T-cell (primary cell): ENCODE measurements at places on chromosomes 11 and 22. TPM values are rescaled to one million over a fixed set of nuclear protein-coding genes. Genes with fewer than 3 reads are reported as not detected.

DNA sequence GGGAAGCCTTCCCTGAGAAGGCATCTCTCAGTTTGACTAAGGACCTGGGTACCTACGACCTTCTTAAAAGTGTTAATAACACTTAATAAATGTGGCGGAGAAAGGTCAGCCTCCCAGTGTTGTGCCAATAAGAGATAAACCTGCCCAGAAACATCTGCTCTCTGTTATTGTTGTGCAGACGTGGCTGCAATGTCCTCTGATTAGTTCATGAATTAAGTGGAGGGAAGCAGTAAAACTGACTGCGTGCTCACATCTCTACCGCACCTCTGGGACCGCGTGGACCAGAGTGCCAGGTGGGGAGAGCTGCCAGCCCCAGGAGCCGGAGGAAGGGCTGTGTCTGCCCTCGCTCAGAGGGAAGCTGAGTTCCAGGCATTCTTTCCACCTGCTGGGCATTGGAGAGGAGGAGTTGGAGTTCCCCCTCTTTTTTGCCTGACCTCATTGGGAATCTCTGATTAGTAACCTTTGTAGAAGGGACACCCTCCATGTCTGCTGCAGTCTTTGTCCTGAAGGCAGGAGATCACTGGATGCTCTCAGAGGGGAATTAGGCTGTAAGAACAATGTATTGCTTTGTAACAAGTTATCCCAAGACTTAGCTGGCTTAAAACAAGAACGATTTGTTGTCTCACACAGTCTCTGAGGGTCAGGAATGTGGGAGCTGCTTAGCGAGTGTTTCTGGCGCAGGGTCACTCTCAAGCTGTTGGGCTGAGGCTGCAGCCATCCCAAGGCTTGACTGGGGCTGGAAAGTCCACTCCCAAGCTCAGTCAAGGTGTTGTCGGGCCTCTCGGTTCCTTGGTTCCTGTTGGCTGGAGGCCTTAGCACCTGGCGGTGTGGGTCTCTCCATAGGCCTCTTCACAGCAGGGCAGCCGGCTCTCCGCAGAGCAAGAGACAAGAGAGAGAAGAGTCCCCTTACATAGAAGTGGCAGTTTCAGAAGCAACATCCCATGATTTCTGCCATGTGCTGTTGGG, 247.6 kb upstream of the TBCEL start:
- H3K27ac ChIP-seq: no peak overlapping the region
- H3K36me3 ChIP-seq: no peaks in the 10 kb centered on the region
- no peak for DNase-seq
- H3K4me3 ChIP-seq: no peak overlapping the region
- H3K27me3 ChIP-seq: peaks cover 14% of the 10 kb centered on the region

The OR5B12 gene
- total RNA-seq: not detected

The GLB1L2 gene
- 1.4 TPM for total RNA-seq

GRCh38 chr22:27851974-27852746, 50.6 kb upstream of the MN1 start:
- H3K36me3 ChIP-seq: no peaks in the 10 kb centered on the region
- no peak overlapping the region for H3K27ac ChIP-seq
- no peaks in the 10 kb centered on the region for H3K27me3 ChIP-seq
- no peak overlapping the region for H3K4me3 ChIP-seq

GRCh38 chr11:126510621-126511370, 155.3 kb downstream of the ST3GAL4 start:
- DNase-seq: no peak
- no peaks in the 10 kb centered on the region for H3K36me3 ChIP-seq
- H3K27ac ChIP-seq: no peak overlapping the region
- H3K4me3 ChIP-seq: no peak overlapping the region
- peaks cover 2% of the 10 kb centered on the region for H3K27me3 ChIP-seq

GRCh38 chr22:30821863-30822215, 127.2 kb downstream of the OSBP2 start:
- H3K4me1 ChIP-seq: peaks cover 12% of the 10 kb centered on the region
- H3K27me3 ChIP-seq: peaks cover 4% of the 10 kb centered on the region
- H3K27ac ChIP-seq: no peak overlapping the region
- H3K4me3 ChIP-seq: no peak overlapping the region
- DNase-seq: no peak

GRCh38 chr22:29095459-29095858, 22.6 kb downstream of the KREMEN1 start:
- no peaks in the 10 kb centered on the region for H3K27me3 ChIP-seq
- DNase-seq: no peak
- H3K27ac ChIP-seq: no peak overlapping the region
- no peak overlapping the region for H3K4me3 ChIP-seq
- H3K4me1 ChIP-seq: no peaks in the 10 kb centered on the region
- H3K36me3 ChIP-seq: no peaks in the 10 kb centered on the region

- no peaks in the 10 kb centered on the region for H3K36me3 ChIP-seq
- H3K4me3 ChIP-seq: no peak overlapping the region
- DNase-seq: no peak
- H3K4me1 ChIP-seq: no peaks in the 10 kb centered on the region
- no peak overlapping the region for H3K27ac ChIP-seq
- H3K27me3 ChIP-seq: no peaks in the 10 kb centered on the region
Measured at GRCh38 chr11:62055970-62056369, 67.8 kb upstream of the INCENP start.

GRCh38 chr11:67505605-67506396, 638 bp upstream of the PITPNM1 start:
- H3K36me3 ChIP-seq: peaks cover 4% of the 10 kb centered on the region
- H3K4me1 ChIP-seq: peaks cover 62% of the 10 kb centered on the region
- H3K27me3 ChIP-seq: no peaks in the 10 kb centered on the region
- H3K27ac ChIP-seq: peak overlapping the region; percentile 92
- H3K4me3 ChIP-seq: peak overlapping the region; percentile 56

DNA sequence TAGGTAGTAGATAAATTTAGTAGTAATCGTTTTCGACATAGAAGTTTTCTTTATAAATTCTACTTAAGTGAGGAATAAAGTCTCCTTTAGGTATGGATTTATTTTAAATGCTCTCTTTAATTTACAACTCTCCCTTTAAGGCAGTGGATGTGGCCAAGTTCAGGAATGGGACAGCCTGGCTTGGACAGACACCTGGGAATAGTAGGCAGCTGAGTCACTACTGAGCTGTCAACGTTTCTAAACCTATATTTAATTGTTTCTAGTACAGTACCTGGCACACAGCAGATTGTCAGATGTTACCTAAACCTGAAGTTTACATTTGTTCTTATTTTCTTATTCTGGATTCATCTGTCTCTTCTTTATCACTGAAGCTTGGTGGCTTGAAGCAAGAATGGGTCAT, 85.1 kb downstream of the DEPDC5 start:
- no peak overlapping the region for H3K4me3 ChIP-seq
- no peak for DNase-seq
- peaks cover 62% of the 10 kb centered on the region for H3K36me3 ChIP-seq
- no peaks in the 10 kb centered on the region for H3K4me1 ChIP-seq
- no peak overlapping the region for H3K27ac ChIP-seq
- no peaks in the 10 kb centered on the region for H3K27me3 ChIP-seq

The OR8D4 gene
- total RNA-seq: not detected

DNA sequence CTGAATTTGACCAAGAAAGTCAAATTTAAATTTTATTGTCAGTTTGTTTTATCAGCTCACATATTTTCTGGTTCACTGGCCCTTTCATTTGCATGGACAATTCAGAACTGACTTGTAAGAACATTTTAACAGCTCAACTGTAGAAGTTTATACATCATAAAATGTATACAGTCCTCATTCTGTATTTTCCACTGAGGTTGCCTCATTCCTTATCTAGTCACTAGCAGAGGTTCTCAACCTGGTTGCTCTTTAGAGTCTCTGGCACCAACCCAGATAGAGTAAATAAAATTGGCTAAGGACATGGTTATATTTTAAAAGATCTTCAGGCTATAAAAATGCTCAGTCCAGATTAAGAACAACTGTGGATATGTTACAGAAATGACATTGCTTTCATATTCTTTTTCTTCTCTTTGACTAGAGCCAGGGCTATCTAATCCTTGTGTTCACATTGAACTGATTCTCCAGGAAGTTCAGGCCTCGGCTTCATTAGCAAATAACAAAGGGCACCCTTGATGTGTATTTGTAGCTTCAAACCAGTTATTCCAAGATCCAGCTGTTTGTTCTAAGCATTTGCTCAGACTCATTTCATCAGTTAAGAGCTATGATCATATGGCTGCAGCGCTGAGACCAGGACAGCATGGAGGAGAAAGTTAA, 782.5 kb downstream of the ETS1 start:
- DNase-seq: no peak
- no peaks in the 10 kb centered on the region for H3K36me3 ChIP-seq
- H3K4me1 ChIP-seq: no peaks in the 10 kb centered on the region
- H3K27ac ChIP-seq: no peak overlapping the region
- H3K27me3 ChIP-seq: peaks cover 10% of the 10 kb centered on the region

DNA sequence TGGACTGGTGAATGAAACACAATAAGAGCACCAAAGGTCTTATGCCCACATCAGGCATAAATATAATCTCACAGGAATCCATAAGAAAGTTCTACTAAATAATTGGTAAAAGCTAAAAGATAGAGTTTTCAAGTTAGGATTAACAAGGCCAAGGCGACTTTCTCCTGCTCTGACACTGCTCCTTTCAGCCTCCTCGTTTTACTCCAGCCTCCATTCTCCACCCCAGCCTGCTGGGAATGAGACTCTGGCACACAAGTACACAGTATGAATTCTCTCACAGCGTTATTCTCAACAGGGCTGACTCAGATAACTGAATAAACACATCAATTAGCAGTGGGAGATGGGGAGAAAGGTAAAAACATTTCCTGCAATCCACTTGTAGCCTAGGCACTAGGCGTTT, 94.9 kb downstream of the APOL5 start:
- H3K27me3 ChIP-seq: no peaks in the 10 kb centered on the region
- H3K27ac ChIP-seq: no peak overlapping the region
- no peak for DNase-seq
- no peaks in the 10 kb centered on the region for H3K36me3 ChIP-seq
- no peaks in the 10 kb centered on the region for H3K4me1 ChIP-seq

DNA sequence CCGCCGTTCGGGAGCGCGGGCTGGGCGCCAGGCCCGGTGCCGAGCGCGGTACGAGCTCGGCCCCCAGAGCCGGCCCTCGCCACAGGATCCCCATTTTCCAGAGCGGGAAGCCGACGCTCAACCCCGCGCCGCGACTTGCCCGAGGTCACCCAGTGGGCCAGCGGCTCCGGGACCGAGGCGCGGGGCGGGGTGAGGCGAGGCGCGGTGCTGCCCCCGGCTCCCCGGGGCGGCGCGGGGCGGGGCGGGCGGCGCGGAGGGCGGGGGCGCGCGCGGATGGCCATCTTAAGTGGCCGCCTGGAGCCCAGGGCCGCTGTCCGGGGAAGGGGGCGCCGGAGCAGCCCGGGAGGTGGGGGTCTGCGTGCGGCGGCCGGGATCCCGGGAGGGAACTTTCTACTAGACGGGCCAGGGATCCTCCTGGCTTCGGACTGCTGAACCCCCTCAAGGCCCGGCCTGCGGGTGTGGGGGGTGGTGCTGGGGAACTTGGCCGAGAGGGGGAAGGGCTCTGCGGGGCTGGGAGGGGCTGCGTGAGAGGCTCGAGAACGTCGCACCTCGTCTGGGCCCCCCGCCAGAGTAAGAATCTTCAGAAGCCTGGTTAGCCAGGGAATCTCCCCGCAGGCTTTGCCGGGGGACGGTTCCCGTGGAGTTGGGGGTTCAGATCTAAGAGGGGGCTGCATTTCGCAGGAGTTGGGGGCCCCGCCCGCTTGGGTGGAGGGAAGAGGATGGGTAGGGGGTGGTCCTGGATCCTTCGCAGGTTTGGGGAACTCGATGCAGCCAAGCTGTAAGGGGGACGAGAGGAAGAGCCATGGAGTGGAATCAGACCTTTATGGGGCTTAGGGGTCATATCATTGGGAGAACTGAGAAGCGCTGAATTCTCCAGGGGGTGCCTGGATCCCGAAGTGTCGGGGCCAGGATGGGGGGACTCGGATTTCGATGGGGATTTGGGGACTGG, 678 bp upstream of the INPPL1 start:
- DNase-seq: peak; percentile 42
- H3K36me3 ChIP-seq: peaks cover 10% of the 10 kb centered on the region
- H3K4me1 ChIP-seq: peaks cover 3% of the 10 kb centered on the region
- H3K27ac ChIP-seq: peak overlapping the region; percentile 78
- peaks cover 2% of the 10 kb centered on the region for H3K27me3 ChIP-seq

DNA sequence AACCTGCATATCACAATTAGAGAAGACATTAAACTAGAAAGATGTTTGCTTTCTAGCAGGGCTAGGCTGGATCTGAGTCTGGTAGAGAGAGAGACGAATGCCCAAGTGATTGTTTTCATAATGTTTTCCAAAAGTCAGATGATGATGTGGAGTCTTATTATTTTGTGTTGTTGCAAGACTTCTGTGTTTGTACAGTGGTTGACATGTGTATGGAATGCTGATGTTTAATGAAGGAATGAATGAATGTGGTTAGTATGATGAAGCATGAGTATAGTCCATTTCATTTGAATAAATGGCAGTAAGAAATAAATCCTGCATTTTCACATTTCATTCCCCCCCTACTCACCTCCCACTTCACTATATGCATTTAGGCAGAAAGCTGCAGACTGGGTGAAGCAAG, 69.6 kb downstream of the PPP2R1B start:
- no peaks in the 10 kb centered on the region for H3K36me3 ChIP-seq
- DNase-seq: no peak
- no peak overlapping the region for H3K4me3 ChIP-seq
- H3K27me3 ChIP-seq: no peaks in the 10 kb centered on the region
- H3K4me1 ChIP-seq: no peaks in the 10 kb centered on the region

GRCh38 chr22:42207918-42208317, 62.5 kb downstream of the TCF20 start:
- no peaks in the 10 kb centered on the region for H3K27me3 ChIP-seq
- peaks cover 52% of the 10 kb centered on the region for H3K36me3 ChIP-seq
- H3K4me3 ChIP-seq: no peak overlapping the region
- peaks cover 33% of the 10 kb centered on the region for H3K4me1 ChIP-seq
- H3K27ac ChIP-seq: peak overlapping the region; percentile 26
- DNase-seq: no peak

- DNase-seq: no peak
- H3K36me3 ChIP-seq: no peaks in the 10 kb centered on the region
- no peak overlapping the region for H3K27ac ChIP-seq
- no peaks in the 10 kb centered on the region for H3K27me3 ChIP-seq
- H3K4me3 ChIP-seq: no peak overlapping the region
Measured at GRCh38 chr11:375065-376025, 6.0 kb downstream of the B4GALNT4 start.

The DUSP8 gene
- 53.0 TPM for total RNA-seq

The LIPT2 gene
- 11.5 TPM for total RNA-seq

The YWHAH gene
- total RNA-seq: 42.1 TPM

GRCh38 chr22:20214853-20215252, 53.3 kb downstream of the RTN4R start:
- H3K27me3 ChIP-seq: peaks cover 16% of the 10 kb centered on the region
- no peak overlapping the region for H3K27ac ChIP-seq
- no peaks in the 10 kb centered on the region for H3K36me3 ChIP-seq
- H3K4me3 ChIP-seq: no peak overlapping the region
- H3K4me1 ChIP-seq: peaks cover 35% of the 10 kb centered on the region
- DNase-seq: no peak

The CCDC87 gene
- total RNA-seq: 0.63 TPM

DNA sequence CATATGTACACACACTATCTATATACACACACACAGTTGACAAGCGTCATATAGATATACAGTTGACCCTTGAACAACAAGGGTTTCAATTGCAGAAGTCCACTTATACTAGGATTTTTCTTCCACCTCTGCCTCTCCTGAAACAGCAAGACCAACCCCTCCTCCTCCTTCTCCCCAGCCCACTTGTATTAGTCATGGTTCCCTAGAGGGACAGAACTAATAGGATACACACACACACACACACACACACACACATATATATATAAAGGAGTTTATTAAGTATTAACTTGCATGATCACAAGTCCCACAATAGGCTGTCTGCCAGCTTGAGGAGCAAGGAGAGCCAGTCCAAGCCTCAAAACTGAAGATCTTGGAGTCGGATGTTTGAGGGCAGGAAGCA, 92.9 kb downstream of the DHCR7 start:
- H3K4me1 ChIP-seq: no peaks in the 10 kb centered on the region
- H3K36me3 ChIP-seq: no peaks in the 10 kb centered on the region
- no peak overlapping the region for H3K27ac ChIP-seq
